A673 (cell line): ENCODE measurements at places on chromosomes 16 and 17. TPM values are rescaled to one million over a fixed set of nuclear protein-coding genes. Genes with fewer than 3 reads are reported as not detected.

DNA sequence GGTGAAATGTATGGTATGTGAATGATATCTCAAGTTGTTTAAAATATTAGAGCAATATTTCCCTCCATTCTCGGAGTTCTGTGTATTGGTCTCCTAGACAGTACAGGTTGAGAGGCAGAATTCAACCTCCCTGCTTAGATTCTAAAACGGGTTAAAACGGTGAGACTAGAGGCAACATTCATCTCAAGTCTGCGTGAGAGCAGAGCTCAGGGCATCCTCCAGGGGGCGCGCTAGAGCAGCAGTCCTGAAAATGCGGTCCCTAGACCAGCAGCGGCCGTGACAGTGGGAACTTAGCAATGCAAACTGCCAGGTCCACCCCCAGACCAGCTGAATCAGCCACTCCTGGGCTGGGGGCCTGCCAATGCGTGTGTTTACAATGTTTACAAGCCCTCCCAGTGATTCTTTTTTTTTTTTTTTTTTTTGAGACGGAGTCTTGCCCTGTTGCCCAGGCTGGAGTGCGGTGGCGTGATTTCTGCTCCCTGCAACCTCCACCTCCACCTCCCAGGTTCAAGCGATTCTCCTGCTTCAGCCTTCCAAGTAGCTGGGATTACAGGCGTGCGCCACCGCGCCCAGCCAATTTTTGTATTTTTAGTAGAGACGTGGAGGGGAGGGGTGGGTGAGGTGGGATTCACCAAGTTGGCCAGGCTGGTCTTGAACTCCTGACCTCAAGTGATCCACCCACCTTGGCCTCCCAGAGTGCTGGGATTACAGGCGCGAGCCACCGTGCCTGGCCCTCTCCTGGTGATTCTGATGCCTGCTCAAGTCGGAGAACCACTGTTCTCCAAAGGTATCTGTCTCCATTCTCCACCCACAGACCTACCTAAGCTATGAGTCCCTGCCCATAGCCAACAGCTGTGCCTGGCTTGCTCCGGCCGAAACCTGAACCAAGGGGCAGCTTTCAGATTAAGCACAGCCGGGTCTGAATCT is 24.2 kb downstream of the KLHL36 start:
- H3K4me3 ChIP-seq = no peak overlapping the region
- no peaks in the 10 kb centered on the region for H3K27me3 ChIP-seq
- no peak overlapping the region for H3K27ac ChIP-seq
- no peaks in the 10 kb centered on the region for H3K36me3 ChIP-seq
- peaks cover 5% of the 10 kb centered on the region for H3K4me1 ChIP-seq

DNA sequence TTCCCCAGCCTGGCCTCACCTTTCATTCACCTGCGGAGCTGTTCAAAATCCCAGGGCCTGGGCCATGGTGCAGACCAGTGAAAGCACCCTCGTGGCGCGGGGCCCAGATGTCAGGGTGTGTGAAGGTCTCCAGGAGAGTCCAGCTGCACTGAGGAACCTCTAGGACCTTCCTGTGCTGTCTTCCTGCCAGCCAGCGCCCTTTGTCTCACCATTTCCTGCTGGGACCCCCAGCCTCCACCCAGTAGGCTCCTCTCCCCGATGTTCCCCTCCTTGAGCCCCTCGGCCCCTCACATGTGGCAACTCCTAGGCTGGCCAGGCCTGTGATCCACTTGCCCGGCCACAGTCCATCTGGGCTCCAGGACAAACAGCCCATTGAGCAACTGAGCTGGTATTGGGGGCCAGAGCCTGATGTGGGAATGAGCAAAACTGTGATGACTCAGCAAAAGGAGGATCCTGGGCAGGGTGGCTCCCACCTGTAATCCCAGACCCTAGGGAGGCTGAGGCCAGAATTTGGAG is 677 bp downstream of the SULT1A2 start:
- peak overlapping the region; percentile 37 for H3K27ac ChIP-seq
- no peak overlapping the region for H3K4me3 ChIP-seq
- no peak for DNase-seq
- H3K4me1 ChIP-seq = peaks cover 6% of the 10 kb centered on the region
- no peaks in the 10 kb centered on the region for H3K36me3 ChIP-seq
- no peaks in the 10 kb centered on the region for H3K27me3 ChIP-seq

GRCh38 chr17:39573447-39574298 is 34.0 kb downstream of the NEUROD2 start:
- H3K4me3 ChIP-seq = peak overlapping the region; percentile 49
- DNase-seq = peak; percentile 45
- H3K27me3 ChIP-seq = no peaks in the 10 kb centered on the region
- no peaks in the 10 kb centered on the region for H3K4me1 ChIP-seq
- no peak overlapping the region for H3K27ac ChIP-seq

DNA sequence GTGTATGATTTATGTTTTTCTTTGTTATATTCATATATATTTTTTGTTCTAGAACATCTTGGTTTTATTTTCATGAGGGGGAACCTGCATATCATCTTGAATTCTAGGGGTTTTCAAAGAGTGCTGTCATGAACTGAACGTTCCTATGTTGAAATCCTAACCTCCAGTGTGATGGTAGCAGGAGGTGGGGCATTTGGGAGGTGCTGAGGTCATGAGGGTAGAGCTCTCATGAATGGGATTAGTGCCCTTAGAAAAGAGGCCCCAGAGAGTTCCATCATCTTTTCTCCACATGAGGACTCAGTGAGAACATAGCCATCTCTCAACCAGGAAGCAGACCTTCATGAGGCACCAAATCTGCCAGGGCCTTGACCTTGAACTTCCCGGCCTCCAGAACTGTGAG is 34.6 kb upstream of the CCDC182 start:
- H3K27ac ChIP-seq = no peak overlapping the region
- no peak overlapping the region for H3K4me3 ChIP-seq
- H3K36me3 ChIP-seq = no peaks in the 10 kb centered on the region
- no peak for DNase-seq
- H3K4me1 ChIP-seq = peaks cover 42% of the 10 kb centered on the region

GRCh38 chr17:50835301-50836234 is at the start of gene WFIKKN2:
TSS of gene WFIKKN2 (plus strand) at chr17:50835586. CDS start at chr17:50835938, 352 bp downstream.
- no peaks in the 10 kb centered on the region for H3K36me3 ChIP-seq
- H3K4me1 ChIP-seq = no peaks in the 10 kb centered on the region
- H3K27me3 ChIP-seq = no peaks in the 10 kb centered on the region

GRCh38 chr17:72772331-72772821 is 320.1 kb downstream of the SLC39A11 start:
- DNase-seq = no peak
- H3K27me3 ChIP-seq = no peaks in the 10 kb centered on the region
- H3K27ac ChIP-seq = no peak overlapping the region
- no peak overlapping the region for H3K4me3 ChIP-seq
- H3K4me1 ChIP-seq = no peaks in the 10 kb centered on the region

GRCh38 chr17:29149431-29150064 is 30.6 kb downstream of the MYO18A start:
- peak overlapping the region; percentile 48 for H3K4me3 ChIP-seq
- H3K4me1 ChIP-seq = peaks cover 15% of the 10 kb centered on the region
- peak; percentile 58 for DNase-seq
- no peaks in the 10 kb centered on the region for H3K27me3 ChIP-seq
- no peaks in the 10 kb centered on the region for H3K36me3 ChIP-seq

CA7 gene
- not detected in 2 replicates for total RNA-seq

CACNA1G gene
- total RNA-seq = 7.1 and 10.8 TPM in 2 replicates

KRT34 gene
- total RNA-seq = not detected in 2 replicates

CLEC3A gene
- total RNA-seq = 0.17 TPM in 1 of 2 replicates, not detected in the other
